ENCODE measurements at places on chromosomes 6 and 20.

- DNase-seq: no peak
These were observed 18.0 kb upstream of the CSNK2A1 start for GRCh38 chr20:561437-562231.

GRCh38 chr6:43248101-43248500, 4.8 kb downstream of the TTBK1 start:
- DNase-seq: no peak

GRCh38 chr20:51122931-51123658, 100.2 kb upstream of the KCNG1 start:
- DNase-seq: no peak

GRCh38 chr6:38843798-38844197, 128.7 kb downstream of the DNAH8 start:
- DNase-seq: no peak

GRCh38 chr20:11850901-11851300, 66.8 kb upstream of the BTBD3 start:
- no peak for DNase-seq

DNA sequence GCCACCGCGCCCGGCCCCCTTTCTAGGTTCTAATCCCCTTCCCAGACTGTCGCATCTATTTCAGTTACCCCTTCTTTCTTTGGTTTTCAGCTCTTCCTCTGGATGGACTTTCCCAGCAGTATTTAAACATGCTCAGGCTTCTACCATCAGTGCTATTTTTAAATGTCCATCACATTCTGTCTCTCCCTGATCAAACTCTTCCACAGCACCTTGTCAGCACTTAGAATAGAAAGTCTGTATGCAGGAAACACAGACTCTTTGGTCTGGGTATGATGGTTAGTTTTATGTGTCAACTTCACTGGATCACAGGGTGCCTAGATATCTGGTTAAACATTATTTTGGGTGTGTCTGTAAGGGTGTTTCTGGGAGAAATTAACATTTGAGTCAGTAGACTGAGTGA, 297.8 kb upstream of the ECI2 start:
- DNase-seq: no peak

GRCh38 chr6:150269130-150269856, 99.5 kb upstream of the IYD start:
- no peak for DNase-seq
